Naive thymus-derived CD8-positive, alpha-beta T cell (primary cell): ENCODE measurements at places on chromosomes 6 and 20.

DNA sequence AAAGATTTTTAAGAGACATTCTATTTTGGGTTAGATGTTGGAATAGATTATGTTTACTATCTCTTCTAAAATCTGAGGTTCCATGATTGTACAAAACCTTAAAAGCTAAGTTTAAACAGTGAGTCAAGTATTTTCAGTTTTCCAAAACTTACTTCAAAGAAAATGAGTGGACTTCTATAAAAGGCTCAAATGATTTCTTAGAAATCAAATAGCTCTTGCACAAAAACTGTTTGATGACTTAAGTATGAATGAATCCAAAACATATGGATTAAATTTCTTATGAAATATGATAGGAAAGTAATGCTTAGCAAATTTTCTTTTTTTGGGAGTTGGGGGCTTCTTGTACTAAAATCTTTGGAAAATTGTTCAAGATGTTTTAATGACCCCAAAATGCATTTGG lies 837.3 kb upstream of the SLC35B3 start:
- DNase-seq: no peak

GRCh38 chr6:163457637-163458561 lies 43.4 kb downstream of the QKI start:
- peak; percentile 3 for DNase-seq

GRCh38 chr6:36368921-36369865 lies 18.3 kb downstream of the ETV7 start:
- no peak for DNase-seq

DNA sequence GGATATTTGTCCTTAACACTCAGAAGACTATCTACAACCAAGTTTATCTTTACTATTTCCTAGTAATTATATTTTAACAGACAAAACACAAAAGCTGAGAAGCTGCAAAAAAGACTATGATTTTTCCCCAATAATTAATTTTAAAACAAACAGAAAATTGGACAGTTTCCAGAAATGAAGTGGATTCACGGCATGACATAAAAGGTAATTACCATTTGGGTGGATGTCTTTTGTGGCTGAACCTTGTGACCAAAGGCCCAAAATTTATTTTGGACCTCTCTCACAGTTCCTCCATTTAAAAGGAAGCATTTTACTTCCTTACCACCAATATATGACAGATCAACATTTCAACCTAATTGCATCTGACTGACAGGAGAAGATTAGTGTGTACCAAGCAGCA lies 90.2 kb downstream of the GMDS start:
- no peak for DNase-seq

DNA sequence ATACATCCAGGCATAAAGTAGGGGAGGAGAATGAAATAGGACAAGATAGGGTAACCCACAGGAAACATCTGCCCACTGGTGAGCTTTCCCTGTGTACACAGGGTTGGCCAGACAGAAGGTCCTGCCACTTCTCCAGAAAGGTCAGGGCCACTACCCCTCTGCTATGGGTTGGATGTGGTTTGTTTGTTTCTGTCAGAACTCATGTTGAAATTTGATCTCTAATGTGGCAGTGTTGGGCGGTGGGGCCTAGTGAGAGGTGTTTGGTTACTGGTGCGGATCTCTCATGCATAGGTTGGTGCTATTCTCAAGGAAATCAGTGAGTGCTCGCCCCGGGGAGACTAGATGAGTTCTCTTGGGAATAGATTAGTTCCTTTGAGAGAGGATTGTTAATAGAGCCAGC lies 15.6 kb upstream of the MAS1 start:
- DNase-seq: no peak

DNA sequence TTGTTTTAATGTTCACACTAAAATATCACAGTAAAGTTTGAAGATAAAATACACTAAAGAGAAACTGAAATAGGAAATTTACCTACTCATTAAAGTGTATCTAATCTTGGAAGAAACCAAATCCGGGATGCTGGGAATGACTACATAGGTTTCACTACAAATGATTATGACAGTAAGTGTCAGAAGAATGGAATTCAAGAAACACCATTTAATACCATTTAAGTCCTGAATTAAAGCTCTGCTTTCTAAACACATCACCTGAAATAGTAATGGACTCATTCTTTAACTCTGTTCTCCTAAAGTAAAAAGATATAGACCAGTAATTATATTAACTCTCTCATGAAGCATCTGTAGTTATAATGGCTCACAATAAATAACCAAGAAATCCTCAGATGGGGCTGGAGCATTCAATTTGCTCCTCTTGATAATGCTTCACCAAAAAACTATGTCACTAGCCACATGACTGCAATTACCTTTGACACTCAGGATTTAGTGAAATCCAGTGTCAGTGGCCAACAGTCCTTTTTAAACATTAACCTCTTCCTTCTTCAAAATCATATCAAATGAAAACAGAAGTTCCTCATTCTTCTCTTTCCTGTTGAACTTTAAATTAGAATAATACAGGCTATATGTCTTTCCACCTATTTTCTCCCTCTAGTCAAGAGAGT lies 41.4 kb downstream of the MAP7 start:
- DNase-seq: no peak

GRCh38 chr20:11235058-11235457 lies 561.3 kb upstream of the JAG1 start:
- DNase-seq: no peak

DNA sequence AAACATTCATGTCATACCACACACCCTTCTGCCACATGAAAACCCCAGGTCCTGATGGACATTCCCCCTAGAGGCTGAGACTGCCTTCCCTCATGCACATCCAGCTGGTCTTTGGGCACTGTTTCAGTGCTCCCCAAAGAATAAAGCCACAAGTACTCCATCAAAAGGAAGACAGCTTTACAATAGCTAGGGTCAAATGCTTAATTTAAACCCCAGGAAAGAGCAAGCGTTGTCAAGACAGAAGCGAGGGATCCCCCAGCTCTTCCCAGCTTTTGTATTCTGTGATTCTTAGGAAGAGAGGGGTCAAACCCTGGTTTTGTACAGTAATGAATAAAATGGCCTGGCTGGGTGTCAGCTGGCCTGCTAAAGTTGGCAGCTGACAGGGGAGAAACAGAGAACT lies 82.4 kb upstream of the IYD start:
- no peak for DNase-seq

DNA sequence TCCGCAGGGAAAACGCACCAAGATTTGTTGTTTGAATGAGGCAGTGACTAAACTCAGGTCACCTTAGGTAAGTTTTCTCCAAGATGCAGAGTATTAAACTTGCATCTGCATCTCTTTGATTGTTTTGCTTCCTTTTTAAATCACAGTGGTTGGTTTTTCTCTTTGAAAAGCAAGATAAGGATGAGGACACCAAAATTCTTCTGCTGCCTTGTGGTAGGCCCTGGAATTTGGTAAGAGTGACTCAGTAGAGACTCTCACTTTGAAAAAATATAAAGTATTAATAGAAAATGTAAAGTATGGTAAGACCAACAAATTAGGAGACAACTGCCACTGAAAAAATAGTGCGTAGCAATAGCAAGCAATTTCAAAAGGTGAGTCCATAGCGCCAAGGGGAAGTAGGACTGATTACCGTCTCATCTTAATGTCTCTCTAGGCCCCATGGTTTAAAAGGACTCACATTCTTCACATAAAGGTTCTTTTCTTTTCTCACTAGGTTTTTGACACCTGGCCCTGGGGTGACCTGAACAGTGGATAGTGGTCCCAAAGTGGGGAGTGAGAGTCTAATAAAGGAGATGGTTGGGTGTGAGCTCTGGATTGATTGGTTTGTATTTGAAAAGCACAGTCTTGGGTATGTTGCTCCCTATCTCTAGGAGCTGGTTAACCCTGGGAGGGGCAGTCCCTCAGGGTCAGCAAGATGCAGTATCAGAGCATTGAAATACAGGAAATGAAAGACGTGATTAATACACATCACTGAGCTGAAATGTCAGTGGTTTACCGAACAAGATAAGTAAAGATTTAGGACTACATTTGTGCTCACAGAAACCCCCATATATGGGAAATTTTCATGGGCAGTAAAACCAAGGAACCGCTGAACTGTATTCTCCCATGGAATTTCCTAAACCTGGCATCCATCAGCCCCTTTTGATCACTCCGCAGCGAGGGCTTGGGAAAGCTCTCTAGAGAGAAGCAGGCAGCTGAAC lies 221.2 kb downstream of the SLC24A3 start:
- DNase-seq: no peak

DNA sequence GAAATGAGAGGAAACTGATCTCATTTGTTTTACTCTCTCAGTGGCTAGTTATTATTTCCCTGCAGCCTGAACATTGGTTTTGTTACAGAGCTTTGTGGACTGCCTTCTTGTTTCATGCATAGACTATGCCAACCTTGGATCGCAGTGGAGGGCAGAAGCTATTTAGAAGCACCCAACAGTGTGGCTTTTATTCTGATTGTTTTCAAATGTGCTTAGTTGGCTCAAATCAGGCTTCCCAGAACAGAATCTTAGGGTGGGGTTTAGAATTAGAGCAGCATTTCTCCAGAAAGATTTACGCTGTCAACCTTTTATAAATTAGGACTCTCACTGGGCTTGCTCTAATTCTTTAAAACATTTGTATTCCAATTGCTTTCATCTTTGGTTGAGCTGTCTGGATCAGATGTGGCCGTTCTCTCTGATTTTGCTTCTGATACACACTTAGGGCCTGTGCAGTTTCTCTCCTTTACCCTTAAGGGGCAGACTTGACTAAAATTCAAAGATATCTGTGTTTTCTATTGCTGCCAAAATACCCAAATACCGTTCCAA lies 210.3 kb downstream of the BCKDHB start:
- no peak for DNase-seq

DNA sequence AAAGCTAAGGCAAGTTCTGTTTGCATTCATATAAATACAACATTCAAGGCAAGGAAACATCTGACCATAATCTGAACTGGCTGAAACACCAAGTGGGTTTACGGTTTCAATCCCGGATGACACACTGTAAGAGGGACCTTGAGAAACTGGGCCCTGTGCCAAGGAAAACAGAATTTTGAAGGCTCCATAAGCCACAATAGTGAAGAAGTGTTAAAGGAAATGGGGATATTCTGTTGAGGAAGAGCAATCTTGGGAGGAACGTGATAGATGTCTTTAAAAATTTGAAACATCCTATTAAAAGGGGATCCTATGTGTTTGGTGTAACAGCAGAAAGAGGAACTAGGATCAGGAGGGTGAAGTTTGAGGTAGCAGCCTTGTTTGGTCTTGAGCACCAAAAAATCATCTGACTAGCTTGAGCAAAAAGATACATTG lies 82.4 kb upstream of the TAB2 start:
- DNase-seq: no peak

GRCh38 chr20:1390581-1391403 lies 2.1 kb downstream of the FKBP1A start:
- DNase-seq: no peak

- DNase-seq: no peak
These were observed 317.2 kb upstream of the ID4 start for GRCh38 chr6:19519941-19520340.

- no peak for DNase-seq
These were observed 101.8 kb downstream of the TTLL2 start for GRCh38 chr6:167426651-167427050.

DNA sequence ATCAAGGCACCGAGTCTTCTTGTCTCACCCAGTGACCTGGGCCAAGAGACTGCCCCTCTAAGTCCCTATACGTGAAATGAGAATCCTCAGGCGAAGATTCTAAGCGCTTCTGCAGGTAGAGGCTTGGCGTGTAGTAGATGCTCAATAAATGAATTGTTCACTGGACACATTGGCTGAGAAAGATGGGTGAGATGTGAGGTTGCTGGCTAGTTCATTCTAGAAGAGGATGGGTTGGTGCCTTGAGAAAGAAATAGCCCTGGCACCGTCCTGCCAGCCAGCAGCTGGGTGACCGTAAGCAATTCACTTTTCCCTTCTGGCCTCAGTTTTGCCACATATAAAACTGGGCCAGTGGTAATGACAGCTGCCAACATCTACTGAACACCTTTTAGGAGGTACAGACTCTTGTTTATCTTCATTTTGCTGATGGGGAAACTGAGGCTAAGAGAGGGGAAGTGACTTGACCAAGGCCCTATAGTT lies 1.4 kb downstream of the SRC start:
- no peak for DNase-seq

DNA sequence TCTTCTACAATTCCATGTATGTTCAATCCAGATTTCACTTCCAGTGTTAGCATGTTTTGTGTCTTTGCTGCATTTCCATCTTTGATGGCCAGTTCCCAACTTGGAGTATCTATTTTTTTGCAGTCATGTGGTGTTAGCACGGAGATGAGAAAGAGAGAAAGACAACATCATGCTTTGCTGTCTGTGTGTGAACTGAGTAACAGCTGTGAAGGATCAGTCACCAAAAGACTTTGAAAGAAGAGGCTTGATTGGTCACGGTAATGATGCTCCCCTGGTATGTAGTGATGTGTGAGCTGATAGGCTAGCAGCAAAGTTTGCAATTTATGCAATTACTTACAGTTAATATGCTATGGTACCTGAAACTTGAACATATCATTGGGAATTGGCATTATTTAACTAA lies 731.3 kb upstream of the NRSN1 start:
- no peak for DNase-seq

DNA sequence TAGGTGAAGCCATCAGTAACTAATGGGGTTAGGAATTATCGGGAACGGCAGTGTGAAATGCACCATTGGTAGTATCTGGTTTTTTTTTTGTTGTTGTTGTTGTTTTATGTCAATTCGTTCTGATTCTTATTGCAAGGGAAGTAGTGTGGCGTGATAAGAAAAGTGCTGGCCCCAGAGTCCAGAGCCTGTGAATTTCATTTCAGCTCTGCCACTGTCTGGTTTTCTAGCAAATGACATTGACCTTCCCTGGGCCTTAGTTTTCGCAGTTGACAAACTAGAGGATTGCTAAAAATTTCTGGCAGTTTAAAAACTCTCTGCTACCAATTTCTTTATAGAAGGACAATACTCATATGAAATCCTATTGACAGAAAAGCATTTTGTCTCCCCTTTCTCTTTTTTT lies 161.6 kb downstream of the AIG1 start:
- DNase-seq: no peak

DNA sequence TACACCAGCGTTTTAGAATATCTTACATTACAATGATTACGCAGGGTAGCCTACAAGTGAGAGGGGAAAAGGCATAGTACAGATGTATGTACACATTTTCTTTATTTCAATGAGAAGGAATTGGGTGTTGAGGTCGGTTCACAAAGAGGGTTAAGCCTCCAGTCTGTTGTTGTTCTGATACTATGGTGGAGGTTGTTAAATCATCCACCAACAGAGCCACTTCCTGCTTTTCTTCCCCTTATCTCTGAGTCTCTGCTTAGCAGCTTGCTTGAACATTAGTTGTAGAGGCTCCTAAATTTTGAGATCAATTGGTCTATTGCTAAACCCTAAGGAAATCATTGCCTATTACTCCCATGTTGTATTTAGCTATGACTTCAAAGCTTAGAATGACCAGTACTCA lies 7.3 kb downstream of the RGS17 start:
- no peak for DNase-seq

- DNase-seq: no peak
These were observed 51.9 kb downstream of the VGLL2 start for GRCh38 chr6:117317261-117317660.

- DNase-seq: no peak
These were observed 63.6 kb upstream of the TRAF3IP2 start for GRCh38 chr6:111669326-111669725.

GRCh38 chr6:37569743-37570481 lies 70.2 kb upstream of the CCDC167 start:
- DNase-seq: no peak
